Muscle of leg (tissue), 16 donors: ENCODE measurements at places on chromosomes 2 and 18. TPM values are rescaled to one million over a fixed set of nuclear protein-coding genes. Genes with fewer than 3 reads are reported as not detected.

GRCh38 chr2:11032396-11032795, 120.7 kb downstream of the KCNF1 start:
- H3K36me3 ChIP-seq = no peaks in the 10 kb centered on the region
- H3K27me3 ChIP-seq = no peaks in the 10 kb centered on the region
- no peak overlapping the region for H3K27ac ChIP-seq
- no peaks in the 10 kb centered on the region for H3K4me1 ChIP-seq

- H3K27ac ChIP-seq = no peak overlapping the region
- no peak for DNase-seq
- no peak overlapping the region for H3K4me3 ChIP-seq
- H3K27me3 ChIP-seq = no peaks in the 10 kb centered on the region
- no peaks in the 10 kb centered on the region for H3K36me3 ChIP-seq
Measured at GRCh38 chr2:83517727-83518368, 941.2 kb downstream of the SUCLG1 start.

DNA sequence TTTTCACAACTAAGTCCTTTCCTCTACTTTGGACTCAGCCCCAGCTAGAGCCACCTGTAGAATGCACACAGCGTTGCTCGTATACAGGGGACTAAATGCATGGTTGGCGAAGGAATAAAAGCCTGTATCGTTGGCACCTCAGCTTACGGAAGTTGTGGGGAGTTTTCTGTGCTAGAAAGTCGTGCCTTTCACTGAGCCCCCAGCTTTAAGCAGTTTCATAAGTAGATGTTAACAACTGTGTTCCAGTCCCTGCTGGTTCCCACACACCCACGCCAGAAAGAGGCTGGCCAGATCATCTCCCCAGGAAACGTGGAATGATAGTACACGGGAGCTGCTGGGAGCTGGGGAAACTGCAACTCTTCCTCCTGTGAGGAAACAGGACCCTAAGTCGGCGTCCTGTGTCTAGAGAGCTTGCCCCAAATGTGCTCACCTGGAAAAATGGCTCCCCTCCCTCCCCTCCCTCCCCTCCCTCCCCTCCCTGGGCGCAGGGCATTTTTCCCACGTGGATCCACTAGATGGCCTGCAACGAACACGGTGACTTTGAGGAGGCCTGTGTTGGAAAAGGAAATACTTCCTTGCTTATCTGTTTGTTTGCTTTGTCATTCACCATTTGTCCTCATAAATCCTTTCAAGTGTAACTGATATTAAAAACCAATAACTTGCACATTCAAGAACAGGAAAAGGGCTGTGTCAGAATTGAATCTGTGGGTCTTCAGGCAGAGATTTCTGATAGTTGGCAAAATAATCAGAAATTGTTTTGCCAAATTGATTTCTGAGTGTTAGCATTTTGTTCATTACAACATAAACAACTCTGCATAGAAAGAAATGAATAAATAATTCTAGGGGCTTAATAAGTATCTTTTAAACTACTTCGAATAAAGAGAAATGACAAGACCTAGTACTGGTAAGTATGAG, 43.9 kb upstream of the RFX8 start:
- DNase-seq = peak; percentile 79
- H3K27me3 ChIP-seq = peaks cover 2% of the 10 kb centered on the region
- H3K27ac ChIP-seq = peak overlapping the region; percentile 69
- no peaks in the 10 kb centered on the region for H3K36me3 ChIP-seq

GRCh38 chr2:62939735-62940491, 110.7 kb upstream of the OTX1 start:
- DNase-seq = no peak
- H3K27me3 ChIP-seq = no peaks in the 10 kb centered on the region
- H3K27ac ChIP-seq = no peak overlapping the region
- H3K4me3 ChIP-seq = no peak overlapping the region
- H3K36me3 ChIP-seq = no peaks in the 10 kb centered on the region

Gene AGXT
- 0.13 TPM for total RNA-seq
